ENCODE measurements at places on chromosomes 5 and 9. TPM values are rescaled to one million over a fixed set of nuclear protein-coding genes. Genes with fewer than 3 reads are reported as not detected.

DNA sequence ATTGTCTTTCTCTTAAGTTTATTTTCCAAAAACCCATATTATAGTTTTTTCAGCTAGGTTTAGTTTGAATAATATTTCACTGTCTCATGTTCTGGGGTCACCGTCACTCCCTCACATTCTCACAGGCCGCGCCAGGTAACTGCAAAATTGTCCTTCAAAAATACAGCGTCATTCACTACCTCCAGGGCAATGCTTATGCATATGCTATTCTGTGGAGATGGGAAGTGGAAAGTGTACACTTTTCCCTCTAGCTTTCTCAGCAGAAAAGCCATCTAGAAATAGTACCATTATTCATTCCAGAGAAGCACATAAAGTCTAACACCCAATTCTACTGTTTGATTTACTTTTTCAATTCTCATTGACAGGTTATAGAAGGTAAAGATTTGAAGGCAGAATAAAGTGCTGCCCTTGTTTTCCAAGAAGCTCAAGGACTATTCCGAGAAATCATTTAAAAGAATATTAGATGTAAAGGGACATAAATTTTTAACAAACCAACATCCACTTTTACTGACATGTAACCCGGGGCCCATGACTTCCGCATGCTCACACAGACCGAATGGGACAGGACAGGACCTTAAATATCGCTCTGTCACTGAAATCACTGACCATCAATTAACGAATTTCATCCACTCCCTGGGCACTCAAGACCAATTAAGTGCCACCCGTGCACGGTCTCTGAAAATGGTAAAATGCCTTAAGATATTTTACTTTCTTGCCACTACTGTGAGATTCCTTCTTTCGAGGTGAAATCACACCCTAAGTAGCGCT lies 720 bp downstream of the NUDT12 start:
- H3K36me3 ChIP-seq, result no peaks in the 10 kb centered on the region
- H3K27ac ChIP-seq, result no peak overlapping the region
- no peaks in the 10 kb centered on the region for H3K4me1 ChIP-seq
- H3K4me3 ChIP-seq, result peak overlapping the region; percentile 93

- DNase-seq, result no peak
- H3K4me1 ChIP-seq, result no peaks in the 10 kb centered on the region
- no peak overlapping the region for H3K4me3 ChIP-seq
- H3K27ac ChIP-seq, result no peak overlapping the region
These were observed 51.3 kb downstream of the ARL15 start for GRCh38 chr5:54259090-54259489.

GRCh38 chr5:53429706-53430105 lies 50.7 kb upstream of the FST start:
- H3K4me3 ChIP-seq, result no peak overlapping the region
- no peaks in the 10 kb centered on the region for H3K27me3 ChIP-seq
- H3K4me1 ChIP-seq, result no peaks in the 10 kb centered on the region
- H3K27ac ChIP-seq, result no peak overlapping the region

- no peak for DNase-seq
- no peaks in the 10 kb centered on the region for H3K36me3 ChIP-seq
- no peaks in the 10 kb centered on the region for H3K4me1 ChIP-seq
- H3K27ac ChIP-seq, result no peak overlapping the region
- no peak overlapping the region for H3K4me3 ChIP-seq
These were observed 55.0 kb upstream of the CPLX2 start for GRCh38 chr5:175816348-175816747.

GRCh38 chr5:22643356-22643755 lies 209.8 kb downstream of the CDH12 start:
- H3K27ac ChIP-seq, result no peak overlapping the region
- no peaks in the 10 kb centered on the region for H3K4me1 ChIP-seq
- H3K4me3 ChIP-seq, result no peak overlapping the region

PCDHGA1 gene
- total RNA-seq, result 0.72 TPM

DNA sequence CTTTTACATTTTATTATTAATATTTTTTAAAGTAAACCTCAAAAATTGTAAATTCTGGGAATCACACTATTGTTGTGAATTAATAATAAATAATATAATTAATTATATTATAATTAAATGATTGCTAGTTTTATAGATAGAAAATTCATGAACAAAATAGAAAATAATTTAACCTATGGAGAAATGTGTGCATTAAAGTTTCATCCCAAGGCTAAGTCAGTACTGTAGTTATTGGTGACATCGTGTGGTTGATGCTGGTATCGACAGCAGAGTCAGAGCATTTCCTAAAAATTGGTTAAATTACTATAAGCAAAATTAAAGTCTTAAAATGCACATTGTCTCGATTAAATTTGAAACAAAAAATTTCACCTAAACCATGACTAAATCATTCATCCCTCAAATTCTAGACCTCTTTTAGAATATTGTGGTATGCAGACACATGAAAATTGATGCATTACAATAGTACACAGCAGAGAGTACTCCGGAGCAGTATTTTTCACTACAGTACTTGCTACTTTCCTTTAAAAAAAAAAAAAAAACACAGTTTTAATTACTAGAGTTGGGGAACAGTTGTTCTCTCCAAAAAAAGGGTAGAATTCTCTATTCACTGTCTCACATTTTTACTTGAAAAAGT lies 73.9 kb downstream of the RORB start:
- no peak for DNase-seq
- H3K27ac ChIP-seq, result no peak overlapping the region
- H3K36me3 ChIP-seq, result no peaks in the 10 kb centered on the region
- H3K4me3 ChIP-seq, result no peak overlapping the region
